Pulmonary artery endothelial cell (primary cell): ENCODE measurements at places on chromosomes 13 and 19. TPM values are rescaled to one million over a fixed set of nuclear protein-coding genes. Genes with fewer than 3 reads are reported as not detected.

DNA sequence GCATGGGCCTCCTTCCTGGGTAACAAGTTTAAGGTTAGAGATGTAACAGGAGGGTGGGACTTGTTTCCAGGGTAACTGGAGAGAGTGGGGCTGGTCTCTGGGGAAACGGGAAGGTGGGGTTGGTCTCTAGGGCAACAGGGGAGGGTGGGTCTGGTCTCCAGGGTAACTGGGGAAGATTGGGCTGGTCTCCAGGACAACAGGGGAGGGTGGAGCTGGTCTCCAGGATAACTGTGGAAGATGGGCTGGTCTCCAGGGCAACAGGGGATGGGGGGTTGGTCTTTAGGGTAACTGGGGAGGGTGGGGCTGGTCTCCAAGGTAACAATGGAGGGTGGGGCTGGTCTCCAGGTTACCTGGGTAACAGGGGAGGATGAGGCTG lies 36.5 kb downstream of the SPTBN4 start:
- DNase-seq: no peak

The KLK11 gene
- total RNA-seq: not detected in 2 replicates

The BRME1 gene
- total RNA-seq: 0.63 and 0.73 TPM in 2 replicates

The ZNF541 gene
- total RNA-seq: 0.07 TPM in 1 of 2 replicates, not detected in the other

The SPATA13 gene
- 5.7 and 8.0 TPM in 2 replicates for total RNA-seq

GRCh38 chr13:114199954-114200353 lies 20.9 kb downstream of the CFAP97D2 start:
- no peak for DNase-seq

GRCh38 chr13:41137241-41137640 lies 4.6 kb upstream of the KBTBD6 start:
- DNase-seq: no peak

DNA sequence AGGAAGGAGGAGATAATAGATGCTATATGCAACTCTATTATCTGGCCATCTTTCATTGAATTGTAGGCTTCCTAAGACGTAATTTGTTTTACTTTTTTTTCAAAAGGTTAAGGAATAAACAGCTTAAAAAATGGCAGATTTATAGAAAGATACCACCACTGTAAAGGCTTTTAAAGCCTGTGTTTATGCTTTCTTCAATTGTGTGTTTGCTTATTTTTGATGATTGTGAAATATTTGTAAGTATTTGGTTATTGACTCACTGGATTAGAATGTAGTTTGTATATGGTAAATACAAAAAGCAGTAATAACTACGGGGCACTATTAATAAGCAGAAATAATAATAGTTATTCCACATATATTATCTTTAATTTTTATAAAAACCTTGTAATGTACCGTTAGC lies 437.9 kb downstream of the KLF5 start:
- no peak for DNase-seq

- no peak for DNase-seq
Observed at GRCh38 chr13:44147233-44147632, 226.4 kb upstream of the SERP2 start.

The KIR3DL1 gene
- total RNA-seq: not detected in 2 replicates

GRCh38 chr13:29065142-29065541 lies 245.0 kb downstream of the MTUS2 start:
- no peak for DNase-seq
